ENCODE measurements at places on chromosomes 11 and 22. TPM values are rescaled to one million over a fixed set of nuclear protein-coding genes. Genes with fewer than 3 reads are reported as not detected.

DNA sequence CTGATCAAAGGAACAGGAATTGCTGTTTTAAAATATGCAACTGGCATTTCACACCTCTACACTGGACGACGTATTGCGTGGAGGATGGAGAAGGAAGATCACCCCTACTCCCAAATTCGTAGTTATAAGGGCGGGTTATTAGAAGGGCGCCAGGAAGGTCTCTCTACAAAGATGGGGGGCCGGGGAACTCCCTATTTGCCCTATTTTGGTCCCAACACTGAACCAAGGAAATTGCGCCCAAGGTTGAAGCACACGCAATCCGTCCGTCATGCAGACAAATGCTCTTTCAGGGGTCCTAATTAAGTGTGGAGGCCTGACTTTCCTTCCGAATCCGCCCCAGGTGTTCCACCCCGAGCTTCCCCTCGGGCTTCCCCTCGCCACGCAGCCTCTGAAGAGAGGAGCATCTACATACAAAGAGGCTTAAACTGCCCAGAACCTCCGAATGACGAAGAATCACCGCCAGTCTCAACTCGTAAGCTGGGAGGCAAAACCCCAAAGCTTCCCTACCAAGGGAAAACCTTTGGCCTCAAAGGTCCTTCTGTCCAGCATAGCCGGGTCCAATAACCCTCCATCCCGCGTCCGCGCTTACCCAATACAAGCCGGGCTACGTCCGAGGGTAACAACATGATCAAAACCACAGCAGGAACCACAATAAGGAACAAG, 396 bp downstream of the NPAT start:
- DNase-seq = no peak

The B4GAT1 gene
- 2.9 TPM for total RNA-seq

DNA sequence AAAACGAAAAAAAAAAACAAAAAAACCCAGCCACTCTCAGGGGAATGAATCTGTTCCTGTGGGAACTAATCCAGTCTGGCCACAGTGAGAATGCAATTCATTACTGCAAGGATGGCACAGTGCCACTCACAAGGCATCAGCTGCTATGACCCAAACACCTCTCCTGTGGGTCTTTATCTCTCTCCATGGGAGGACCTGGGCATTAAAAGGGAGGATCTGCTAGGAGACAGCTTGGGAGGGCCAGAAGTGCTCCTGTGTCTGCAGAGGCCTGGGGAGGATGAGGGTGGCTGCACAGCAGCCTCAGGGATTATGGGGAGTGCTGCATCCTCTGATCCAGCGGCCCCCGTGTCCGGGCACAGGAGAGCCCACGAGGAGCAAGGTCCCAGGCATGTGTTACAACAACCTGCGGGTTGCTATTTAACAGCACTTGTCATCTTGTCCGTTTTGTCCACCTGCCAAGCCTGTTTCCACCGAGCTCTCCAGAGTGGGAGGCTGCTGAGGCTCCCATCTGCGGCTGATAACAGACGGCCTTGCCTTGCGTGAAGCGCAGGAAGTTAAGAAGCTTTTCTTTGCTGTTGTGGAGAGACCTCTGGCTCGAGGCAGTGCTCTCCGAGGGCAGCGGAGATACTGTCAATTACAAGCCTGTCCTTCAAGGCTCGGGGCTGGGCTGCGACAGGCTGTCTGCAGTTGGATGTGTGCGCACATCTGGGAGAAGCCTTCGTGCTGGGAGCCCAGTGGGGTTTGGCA, 97.7 kb downstream of the NXPE2 start:
- no peak for DNase-seq

DNA sequence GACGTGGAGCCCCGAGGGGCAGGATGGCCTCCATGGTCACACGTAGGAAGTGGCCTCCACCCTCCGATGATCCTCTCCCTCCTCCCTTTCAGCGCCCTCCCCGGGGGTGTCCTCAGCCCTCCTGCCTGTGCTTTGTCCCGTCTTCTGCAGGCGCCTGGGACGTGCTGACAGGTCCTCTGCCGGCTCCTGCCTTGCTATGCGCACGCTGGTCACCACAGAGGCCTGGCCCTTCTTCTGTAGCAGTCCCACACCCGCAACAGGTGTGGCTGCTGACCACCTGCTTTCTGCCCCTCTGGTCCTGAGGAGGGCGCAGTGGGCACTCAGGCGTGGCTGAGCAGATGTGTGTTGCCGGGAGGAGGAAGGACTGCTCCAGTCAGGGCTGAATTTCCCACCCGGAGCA, 27.7 kb upstream of the PPP6R3 start:
- no peak for DNase-seq

- no peak for DNase-seq
Observed at GRCh38 chr11:102493524-102493923, 37.0 kb downstream of the MMP7 start.

DNA sequence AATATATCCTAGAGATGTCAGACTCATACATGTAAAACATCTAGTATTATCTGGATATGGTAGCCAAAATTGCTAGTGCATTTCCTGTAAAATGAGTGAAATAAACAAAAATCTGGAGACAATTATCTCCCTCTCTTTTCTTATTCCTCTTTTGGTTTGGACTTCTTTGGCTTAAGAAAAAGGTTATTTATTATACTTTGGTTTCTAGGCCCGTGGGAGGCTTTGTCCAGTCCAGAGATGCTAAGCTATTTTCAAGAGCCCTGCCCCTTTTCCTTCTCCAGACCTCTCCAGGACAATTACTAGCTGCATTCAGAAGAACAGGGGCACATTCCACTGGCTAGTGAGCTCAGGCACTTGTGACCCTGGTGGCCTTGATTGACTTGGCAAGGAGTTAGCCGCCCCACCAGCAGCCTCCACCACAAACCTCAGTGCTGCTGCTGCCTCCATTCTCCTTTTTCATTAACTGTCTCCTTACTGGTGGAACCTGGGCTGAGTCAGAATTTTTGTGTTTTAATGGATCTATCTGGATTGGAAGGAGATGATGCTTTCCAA, 747.3 kb upstream of the TENM4 start:
- no peak for DNase-seq

GRCh38 chr11:27405134-27405533, 42.1 kb upstream of the CCDC34 start:
- no peak for DNase-seq

- no peak for DNase-seq
Observed at GRCh38 chr11:4465407-4465806, 16.3 kb downstream of the OR52K2 start.

The PSMC3 gene
- 42.9 TPM for total RNA-seq

DNA sequence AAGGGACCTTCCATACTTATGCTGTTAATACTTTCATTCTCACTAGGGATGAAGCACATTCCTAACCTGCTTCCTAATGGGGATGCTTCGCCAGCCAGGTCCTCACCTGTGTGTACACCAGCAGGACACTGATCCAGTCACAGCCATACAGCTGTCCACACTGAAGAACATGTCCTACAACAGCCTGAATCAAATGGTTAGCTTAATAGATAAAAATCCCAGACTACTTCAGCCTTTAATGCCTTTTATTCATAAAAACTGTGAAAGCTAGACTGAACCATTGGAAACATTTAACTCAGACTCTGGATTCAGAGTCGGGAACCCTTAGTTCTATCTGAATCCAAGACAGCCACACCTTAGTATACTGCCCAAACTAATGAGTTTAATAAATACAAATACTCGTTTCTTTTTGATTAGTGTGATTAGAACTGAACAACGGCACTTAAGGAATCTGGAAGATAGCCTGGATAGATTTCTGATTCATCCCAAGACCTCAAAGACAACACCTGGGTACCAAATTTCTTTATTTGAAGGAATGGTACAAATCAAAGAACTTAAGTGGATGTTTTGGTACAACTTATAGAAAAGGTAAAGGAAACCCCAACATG, 3.3 kb downstream of the FTH1 start:
- DNase-seq = peak; percentile 36

DNA sequence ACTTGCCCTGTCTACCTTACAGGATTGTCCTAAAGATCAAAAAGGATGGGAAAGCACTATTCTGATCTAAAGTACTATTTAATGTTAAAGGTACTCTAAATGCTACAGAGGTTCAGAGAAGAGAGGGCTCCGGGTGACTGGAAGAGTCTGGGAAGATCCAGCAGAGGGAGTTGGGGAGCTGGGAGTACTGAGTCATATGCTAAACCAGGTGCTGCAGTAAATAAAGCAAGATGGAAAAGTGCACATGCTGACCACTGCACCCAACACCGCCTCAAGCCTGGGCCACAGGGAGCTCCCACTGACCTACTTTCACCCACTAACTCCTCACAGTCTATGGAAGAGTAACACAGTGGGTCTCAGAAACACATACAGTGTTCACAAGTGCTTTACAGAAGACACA, 49.3 kb downstream of the WT1 start:
- no peak for DNase-seq

- no peak for DNase-seq
Observed at GRCh38 chr11:106621484-106621883, 396.8 kb downstream of the GUCY1A2 start.

DNA sequence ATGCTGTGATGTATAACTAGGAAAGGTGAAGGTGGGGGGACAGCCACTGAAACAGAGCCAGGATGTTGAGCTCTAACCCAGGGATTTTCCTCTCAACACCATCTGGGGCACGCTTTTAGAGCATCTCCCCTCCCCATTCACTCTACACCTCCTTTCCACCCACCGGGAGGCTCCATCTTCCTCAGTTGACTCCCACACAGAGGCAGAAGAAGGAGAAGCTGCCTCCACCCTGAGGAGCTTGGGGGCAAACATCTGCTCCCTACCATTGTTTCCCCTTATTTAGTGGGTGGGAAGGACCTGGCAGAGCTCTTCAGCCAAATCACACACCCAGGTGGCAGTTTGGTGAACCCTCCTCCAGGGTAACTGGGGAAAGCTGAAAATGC, 50.0 kb upstream of the ADA2 start:
- no peak for DNase-seq

The PARVG gene
- 142 TPM for total RNA-seq

DNA sequence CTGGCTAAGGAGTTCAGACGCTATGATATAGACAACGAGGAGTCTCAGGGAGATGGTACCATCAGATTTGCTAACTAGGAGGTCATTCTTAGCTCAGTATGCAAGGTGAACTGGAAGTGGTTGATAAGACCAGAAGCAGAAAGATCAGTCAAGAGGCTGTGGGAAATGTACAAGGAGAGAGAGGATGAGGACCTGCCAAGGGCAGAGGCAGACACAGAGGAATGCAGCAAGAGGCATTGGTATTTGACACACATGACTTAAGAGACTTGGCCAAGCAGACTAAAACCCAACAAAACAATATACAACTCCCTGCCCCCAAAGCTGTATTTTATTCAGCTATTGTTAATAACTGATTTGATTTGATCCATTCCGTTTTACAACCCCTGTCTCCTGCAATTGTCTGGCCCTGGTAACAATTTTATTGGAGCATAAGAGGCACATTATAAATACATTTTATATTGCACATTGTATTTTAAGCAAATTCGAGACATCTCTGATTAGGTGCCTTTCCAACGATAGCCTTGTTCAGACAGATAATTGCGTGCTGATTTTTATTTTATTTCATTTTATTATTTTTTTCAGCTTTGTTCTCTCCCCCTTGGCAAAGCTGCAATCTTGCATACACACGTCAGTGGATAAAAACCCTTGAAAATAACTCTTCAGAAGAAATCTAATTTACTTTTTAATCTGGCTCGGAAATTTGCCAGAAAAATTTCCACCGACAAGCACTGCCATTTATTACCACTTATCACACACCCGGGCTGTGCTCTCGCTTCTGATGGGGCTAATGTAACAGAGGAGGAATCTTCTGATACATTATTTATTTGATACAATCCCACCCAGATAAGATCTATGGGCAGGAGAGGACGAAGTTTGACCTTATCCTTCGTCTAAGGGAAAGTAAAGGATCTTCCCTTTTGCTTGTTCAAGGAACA, 237.8 kb downstream of the NXPE2 start:
- DNase-seq = no peak

Measured in naive thymus-derived CD4-positive, alpha-beta T cell (primary cell).